ENCODE measurements at places on chromosomes 12 and 14.

DNA sequence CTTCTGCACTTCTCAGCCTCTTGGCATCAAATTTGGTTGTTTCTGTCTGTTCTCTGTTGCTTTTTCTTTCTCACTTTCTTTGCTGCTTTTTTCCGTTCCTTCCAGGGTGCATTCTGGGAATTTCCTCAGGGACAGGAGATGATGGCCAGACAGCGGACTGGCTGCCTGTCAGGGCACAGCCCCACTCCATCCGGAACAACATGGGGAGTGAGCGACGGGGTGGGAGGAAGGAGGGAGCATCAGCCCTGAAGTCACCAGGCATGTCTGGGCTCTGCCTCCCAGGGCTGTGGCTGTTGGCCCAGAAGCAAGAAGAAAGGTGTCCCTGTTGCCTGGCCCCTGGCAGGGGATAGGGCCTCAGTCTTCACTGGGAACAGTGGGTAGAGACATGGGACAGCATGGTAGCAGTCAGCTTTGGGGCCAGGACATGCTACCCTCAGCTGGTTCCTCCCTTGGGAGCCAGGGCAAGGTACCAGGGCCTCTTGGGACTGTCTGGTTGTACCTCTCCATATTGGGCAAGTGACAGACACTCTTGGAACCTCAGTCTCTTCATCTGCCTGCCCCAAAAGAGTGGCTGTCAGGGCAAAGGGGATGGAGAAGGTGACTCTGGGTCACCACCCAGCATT lies 8.6 kb downstream of the PGF start:
- DNase-seq, result no peak

DNA sequence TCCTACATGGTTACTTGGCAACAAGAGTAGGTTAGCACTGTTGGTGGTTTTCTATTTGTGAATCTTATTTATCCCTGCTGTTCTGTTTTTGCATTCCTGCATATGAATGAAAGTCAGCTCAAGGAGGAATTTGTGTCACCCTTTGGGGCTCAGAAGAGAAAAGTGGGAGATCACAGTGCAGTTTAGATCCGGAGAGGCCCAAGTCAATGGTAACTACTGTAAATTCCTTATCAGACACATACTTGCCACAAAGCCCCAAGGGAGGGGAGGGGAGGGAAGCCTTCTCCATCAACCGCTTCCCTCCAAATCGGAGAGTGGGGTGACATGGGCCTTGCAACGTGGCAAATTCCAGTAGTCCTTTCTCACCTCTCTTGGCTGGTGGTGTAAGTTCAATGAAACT lies 15.0 kb downstream of the GSG1 start:
- DNase-seq, result no peak

DNA sequence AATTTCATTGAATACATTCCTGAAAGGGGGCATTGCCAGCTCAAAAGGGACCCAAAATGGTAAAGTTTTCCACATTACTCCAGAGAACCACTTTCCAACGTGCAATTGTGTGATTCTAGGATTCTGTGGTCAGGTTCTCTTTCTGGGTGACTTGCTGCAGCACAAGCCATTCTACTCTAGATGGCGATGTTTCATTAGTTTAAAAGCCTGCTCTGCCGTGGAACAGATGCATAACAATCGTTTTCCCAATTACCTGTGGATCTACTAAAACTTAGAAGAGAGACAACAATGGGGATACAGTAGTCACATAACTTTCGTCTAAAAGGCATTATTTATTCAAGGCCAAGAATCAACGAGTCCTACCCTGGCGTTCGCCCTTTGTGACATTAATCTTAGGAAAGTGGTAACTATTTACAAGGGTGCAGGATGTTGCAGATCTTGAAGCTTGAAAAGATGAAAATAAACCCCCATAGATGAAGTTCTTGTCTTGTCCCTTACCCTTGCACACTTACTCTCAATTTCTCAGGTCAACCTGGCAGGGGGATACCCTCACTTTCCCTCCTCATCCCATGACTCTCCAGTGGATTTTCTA lies 400.9 kb downstream of the SNAPC1 start:
- no peak for DNase-seq

DNA sequence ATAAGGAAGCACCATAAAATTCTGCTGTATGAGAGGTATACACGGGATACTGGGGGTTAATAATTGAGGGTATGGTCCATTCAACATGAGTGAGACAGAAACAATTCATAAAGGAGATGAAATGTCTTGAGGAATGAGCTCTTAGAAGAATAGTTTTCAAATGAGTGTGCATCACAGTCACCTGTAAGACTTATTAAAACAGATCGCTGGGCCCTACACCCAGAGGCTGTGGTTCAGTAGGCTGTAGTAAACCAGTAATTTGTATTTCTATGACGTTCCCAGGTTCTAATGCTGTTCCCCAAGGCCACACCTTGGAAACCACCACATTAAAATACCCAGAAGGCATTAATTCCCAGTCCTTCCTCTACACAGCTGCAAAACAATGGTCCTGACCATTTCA lies 49.6 kb downstream of the CAND1 start:
- no peak for DNase-seq

- DNase-seq, result no peak
Observed at GRCh38 chr12:116919247-116919661, 8.5 kb downstream of the FBXW8 start.

- DNase-seq, result no peak
Observed at GRCh38 chr12:53530920-53531319, 23.6 kb upstream of the NPFF start.

DNA sequence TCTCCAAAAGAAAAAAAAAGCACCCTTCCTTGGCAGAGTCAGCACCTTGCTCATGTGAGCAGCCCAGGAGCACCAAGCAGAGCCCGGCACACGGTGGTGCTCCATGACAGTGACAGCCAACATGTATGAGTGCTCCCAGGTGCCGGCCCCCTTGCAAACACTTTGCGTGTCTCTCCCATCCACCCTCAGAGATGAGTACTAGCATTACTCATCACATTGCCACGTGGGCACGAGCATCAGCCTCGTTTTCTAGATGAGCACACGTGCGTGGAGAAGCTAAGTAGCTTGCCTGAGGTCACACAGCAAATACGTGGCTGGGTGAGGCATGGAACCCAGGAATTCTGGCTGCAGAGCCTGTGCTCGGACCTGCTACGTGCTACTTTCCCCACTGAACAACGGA lies 177.9 kb upstream of the PRMT8 start:
- DNase-seq, result no peak

DNA sequence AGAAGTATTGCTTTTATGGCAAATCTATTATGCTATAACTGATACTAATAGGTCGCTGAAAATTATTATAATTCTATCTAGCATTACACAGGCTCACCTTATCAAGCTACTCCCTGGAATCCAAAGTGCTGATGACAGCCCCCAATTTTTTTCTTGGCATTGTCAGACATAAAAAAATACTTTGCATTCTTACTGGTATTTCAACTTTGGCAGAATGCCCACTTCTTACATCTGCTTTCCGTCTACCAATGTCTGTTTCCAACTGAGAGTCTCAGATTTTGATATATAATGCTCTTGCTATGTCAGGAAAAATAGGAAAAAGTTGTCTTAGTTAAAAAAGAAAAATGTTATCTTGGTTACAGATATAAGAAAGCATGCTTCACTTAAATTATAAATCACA lies 615.4 kb downstream of the C12orf50 start:
- no peak for DNase-seq

- no peak for DNase-seq
Observed at GRCh38 chr14:30521899-30522736, 36.8 kb upstream of the G2E3 start.

GRCh38 chr14:99876406-99876805 lies 83.2 kb downstream of the EML1 start:
- no peak for DNase-seq

DNA sequence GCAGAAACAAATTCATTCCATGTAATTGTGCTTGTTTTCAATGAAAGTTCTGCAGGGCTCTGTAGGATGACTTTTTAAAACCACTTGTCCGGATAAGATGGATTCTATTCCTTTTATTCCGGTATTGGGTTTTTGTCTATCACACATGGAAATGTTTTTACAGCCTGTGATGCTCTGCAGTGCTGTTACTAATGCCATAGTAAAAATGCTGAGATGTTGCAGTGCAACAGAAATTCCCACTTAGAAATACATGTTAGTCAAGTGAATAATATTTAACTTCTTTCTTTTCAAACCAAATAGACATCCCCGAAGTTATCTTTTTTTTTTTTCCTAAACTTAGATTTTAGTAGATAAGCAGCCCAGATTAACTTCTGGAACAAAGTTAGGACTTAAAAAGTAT lies 71.9 kb downstream of the RASSF8 start:
- DNase-seq, result no peak

- DNase-seq, result no peak
Observed at GRCh38 chr14:76109087-76109880, 42.4 kb upstream of the GPATCH2L start.

GRCh38 chr14:104473649-104474494 lies 105.7 kb upstream of the C14orf180 start:
- no peak for DNase-seq

GRCh38 chr12:132804426-132804861 lies 24.2 kb downstream of the GOLGA3 start:
- DNase-seq, result no peak

- DNase-seq, result no peak
Observed at GRCh38 chr12:99984271-99985128, at the start of gene ANKS1B. TSS of gene ANKS1B (minus strand) at chr12:99984936. CDS start at chr12:99984237, 699 bp downstream.

- no peak for DNase-seq
Observed at GRCh38 chr12:9740106-9740750, 7.3 kb upstream of the CLECL1 start.

DNA sequence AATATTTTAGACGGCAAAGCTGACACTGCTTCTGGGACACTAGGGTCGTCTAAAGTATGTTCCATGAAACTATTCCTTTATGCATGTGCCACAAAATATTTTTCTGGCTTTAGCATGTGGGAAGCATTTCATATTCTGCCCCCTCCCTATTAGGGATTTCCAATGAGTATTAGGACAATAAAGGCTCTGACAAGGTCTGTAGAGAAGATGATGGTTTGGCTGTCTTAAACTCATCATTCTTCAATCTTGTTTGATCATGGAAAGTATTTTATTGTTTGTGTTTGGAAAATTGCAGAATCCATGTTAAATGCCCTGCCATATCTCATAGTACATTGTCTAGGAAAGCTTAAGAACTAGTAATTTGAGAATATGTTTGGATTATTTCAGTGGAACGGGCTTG lies 22.8 kb downstream of the SERPINA1 start:
- no peak for DNase-seq

GRCh38 chr14:56858422-56858821 lies 48.1 kb upstream of the OTX2 start:
- no peak for DNase-seq

DNA sequence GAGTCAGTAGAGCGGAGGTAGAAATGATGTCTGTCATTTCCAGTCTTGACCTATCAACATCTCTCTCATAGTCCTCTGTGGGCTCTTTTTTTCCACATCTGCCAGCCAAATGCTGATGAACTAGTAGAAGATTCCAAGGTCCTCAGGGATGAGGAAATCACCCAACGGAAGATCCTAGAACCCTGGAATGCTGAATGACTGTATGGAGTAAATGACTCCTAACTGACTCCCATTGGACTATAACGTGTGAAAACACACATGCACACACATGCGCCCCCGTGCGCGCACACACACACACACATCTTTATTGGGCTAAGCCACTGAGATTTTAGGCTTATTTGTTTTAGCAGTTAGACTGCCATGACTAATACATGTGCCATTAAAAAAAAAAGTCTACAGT lies 159.2 kb downstream of the MYRFL start:
- no peak for DNase-seq

GRCh38 chr14:102930753-102931579 lies 8.5 kb downstream of the AMN start:
- DNase-seq, result no peak

DNA sequence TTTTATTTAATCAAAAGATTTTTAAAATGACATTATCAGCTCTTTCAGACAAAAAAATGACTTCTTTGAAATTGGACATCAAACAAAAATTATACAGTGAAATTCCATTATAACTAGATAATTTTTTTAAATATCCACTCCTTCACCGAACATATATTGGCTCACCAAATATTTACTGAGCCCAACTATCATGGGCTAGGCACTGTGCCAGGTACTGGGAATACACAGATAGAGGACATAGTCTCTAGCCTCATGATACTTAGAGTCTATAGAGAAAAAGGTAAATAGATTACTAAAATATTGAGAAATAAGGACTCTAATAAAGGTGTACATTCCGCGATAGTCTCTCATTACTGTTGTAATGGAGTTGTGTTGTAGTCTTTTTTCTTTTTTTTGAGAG lies 219.9 kb downstream of the SEC23A start:
- DNase-seq, result no peak

DNA sequence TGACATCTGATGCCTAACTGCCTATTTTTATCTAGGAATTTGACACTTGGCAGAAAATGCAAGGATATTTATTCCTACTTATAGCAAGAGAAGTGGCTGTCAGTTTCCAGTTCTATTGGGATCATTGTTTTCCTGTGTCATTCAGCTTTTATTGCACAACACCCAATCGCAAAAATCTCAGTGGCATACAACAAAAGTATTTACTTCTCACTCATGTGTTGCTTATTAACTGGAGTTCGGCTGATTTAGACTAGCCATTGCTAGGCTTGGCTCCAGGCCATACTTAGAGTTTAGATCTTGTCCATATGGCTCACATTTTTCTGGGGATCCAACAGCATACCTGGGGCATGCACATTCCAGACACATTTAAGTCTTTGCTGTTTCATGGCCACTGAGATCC lies 218.6 kb upstream of the SYT1 start:
- DNase-seq, result no peak

DNA sequence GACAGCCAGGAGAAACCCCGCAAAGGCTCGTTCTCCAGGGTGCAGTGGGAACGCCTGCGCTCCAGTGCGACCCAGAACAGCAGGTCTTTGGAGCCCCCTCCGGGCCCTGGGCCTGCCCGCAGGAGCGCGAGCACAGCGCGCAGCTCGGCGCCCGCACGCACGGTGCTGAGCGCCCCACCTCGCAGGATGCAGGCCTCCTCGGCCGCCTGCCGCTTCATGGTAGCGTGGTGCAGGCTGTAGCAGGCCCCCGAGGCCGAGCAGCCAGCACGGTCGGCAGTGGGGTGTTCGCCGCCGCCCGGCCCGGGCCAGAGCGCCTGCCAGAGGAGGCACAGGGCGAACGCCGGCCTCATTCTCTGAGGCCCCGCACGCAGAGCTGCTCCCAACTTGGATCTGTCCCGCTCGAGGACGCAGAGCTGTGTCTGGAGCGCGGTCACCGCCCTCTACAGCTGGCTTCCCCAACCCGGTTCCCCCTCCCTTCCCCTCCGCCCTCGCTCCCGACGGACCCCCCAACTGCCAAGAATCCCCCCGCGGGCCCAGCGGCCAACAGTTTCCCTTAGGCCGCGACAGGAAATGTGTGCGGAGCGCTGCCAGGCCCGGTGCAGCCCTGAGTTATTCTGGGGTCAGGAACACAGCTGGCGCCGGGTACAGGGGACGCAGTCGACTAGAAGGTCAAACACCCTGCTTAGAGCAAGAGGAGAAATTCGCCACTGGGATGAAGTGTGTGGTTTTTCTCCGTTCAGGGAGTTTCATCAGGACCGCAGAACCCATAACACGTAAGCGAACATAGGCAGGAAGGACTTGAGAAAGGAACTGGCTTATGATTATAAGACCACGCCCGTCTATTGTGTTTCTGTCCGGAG lies at the start of gene CLEC14A:
CLEC14A (minus strand) TSS at position 421 of the 860 bp plus-strand sequence; CDS start at position 350, 71 bp downstream.
- no peak for DNase-seq

DNA sequence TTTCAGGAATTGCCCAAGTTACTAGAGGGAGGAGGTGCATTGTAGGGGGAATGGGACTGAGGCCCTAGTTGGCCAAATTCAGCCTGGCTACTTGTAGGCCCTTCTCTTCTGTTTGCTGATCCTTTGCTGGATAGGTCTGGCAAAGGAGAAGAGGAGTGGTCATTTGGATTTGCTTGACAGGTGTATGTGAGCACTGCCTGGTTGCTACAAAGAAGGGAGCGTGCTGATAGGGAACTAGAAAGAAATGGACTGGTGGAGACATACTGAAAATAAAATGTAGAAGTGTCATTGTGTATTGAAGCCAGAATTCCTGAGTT lies 3.6 kb downstream of the PSMA6 start:
- no peak for DNase-seq

Measured in stimulated activated CD4-positive, alpha-beta T cell treated with anti-CD3 and anti-CD28 coated beads, Interleukin-15, amount 100 ng/mL, for 1 hour (primary cell).